Activated B cell treated with CpG ODN at 0.5 μM for 24 hours (primary cell): ENCODE measurements at places on chromosomes 12 and 14.

GRCh38 chr12:124852911-124853427, 10.7 kb downstream of the SCARB1 start:
- DNase-seq: no peak

DNA sequence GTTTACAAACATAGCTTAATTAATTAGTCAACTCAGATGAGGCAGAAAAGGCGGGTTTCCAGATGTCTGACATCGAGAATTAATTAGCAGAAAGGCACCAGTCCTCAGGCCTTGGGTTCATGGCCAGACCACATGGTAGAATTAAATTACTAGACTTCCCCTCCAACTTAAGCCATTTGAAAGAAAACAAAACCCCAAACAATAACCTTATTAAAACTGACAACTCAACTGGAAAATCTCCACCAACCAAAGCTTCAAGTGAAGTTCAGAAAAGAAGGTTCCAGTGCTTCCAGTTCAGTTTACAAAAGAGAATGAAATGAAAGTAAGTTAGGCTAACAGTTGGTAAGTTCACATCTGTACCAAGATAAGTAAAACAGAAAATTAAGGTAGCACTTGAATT, 349.5 kb downstream of the GRIN2B start:
- no peak for DNase-seq

DNA sequence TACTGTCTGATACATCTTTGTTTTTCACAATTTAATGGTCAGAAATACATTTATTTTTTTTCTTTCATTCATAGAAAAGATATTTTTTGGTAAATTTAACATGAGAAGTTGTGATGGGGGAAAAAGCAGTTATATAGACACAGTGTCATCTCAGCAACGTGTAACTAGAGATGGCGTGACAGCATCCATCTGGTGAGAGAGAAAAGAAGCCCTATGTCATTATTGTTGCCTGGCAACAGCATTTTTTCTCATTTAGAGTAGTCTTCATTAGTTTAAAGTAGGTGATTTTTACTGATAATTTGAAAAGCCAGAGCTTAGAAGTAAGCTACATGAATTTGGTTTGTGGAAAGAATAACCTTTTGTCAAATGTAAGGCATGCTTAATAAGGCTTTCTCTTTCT, 128.6 kb downstream of the ACSS3 start:
- no peak for DNase-seq

- DNase-seq: no peak
Measured at GRCh38 chr14:75261820-75262219, 16.8 kb upstream of the FOS start.

- no peak for DNase-seq
Measured at GRCh38 chr12:11015775-11016430, 6.5 kb downstream of the TAS2R19 start.

DNA sequence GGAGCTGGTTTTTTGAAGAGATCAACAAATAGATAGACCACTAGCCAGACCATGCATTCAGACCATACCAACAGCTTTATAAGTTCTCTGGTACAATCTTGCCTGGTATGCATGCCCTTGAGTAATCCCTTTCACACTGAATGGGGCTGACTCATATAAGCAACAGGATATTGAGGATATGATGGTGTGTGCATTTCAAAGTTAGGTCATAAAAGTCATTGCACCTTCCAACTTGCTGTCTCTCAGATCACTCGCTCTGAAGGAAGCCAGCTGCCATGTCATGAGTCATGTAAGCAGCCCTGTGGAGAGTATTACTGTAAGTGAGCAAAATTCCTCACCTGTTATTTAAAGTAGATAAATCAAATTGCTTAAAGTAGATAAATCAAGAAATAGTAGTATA, 45.0 kb upstream of the OR6J1 start:
- DNase-seq: no peak

- DNase-seq: peak; percentile 48
Measured at GRCh38 chr14:53539489-53540126, 386.5 kb upstream of the DDHD1 start.

- DNase-seq: no peak
Measured at GRCh38 chr12:33634544-33634943, 194.9 kb upstream of the SYT10 start.

DNA sequence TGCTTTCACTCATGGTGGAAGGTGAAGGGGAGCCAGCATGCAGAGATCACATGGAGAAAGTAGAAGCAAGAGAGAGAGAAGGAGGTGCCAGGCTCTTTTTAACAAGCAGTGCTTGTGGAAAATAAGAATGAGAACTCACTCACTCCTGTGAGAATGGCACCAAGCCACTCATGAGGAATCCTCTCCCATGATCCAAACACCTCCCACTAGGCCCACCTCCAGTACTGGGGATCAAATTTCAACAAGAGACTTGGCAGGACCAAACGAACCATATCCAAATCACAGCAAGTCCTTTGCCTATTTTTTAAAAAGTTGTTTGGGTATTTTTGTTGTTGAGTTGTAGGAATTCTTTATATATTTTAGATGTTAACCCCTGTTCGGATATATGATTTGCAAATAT, 245.9 kb upstream of the ARID2 start:
- no peak for DNase-seq

DNA sequence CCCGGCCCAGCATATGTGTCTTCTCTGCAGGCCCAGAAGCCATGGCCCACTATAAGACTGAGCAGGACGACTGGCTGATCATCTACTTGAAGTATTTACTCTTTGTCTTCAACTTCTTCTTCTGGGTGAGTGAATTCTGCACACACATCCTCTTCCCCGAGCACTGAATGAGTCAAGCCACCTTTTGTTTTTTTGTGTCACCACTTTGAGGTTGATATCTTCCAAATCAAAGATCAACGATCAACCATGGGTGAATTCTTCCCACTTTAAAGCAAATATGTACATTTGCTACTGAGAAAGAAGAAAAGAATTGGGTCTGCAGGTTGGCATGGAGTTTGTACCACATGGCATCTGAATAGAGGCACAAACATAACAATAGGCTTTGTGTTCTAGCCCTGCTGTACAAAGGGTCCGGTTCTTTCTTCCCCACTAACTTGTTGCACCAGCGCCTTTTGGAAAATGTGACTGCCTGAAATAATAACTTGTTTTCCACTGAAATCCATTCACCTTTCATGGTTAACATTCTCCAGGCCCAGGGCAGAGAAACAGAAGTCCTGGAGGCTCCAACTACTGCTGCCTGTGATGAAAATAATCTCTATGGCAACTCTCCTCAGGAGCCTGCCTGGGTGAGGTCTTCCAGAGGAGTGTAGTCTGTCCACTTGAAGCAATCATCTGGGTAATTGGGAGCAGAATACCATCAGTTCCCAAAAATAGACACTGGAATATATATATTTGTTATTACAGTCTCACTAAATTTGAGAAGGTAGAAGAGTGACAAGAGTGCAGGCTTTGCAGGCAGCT, 27.6 kb downstream of the TSPAN11 start:
- DNase-seq: no peak

- DNase-seq: no peak
Measured at GRCh38 chr14:92585981-92586937, 72.7 kb downstream of the RIN3 start.

DNA sequence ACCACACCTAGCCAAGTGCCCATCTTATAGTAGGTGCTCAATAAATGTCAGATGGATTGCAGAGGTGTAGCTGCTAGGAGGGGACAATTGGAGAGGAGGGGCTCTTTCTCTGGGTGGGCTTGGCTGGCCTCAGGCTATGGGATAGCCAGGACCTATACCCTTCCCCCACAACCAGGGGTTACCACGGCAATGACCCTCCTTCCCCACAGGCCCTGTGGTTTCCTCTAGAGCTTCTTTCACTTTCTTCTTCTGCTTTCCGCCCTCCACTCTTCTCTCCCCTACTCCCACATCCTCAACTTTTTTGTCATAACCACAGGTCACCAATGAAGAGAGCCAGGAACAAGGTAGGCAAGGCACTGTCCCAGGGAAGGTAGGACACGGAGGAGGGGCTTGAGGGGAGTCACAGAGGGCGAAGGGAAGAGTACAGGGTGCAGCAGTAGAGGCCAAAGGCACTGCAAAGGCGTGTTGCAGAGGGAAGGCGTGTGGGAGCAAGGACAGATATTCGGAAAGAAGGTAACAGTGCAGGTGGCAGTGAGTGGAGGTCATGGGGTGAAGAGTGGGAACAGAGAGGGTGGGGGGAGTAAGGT, 1.9 kb upstream of the ITGB7 start:
- DNase-seq: no peak

GRCh38 chr14:90750701-90751100, 65.5 kb downstream of the TTC7B start:
- no peak for DNase-seq
